Stimulated activated naive B cell treated with anti-CD40 and anti-IgM and Interleukin-4, amounts not matched to agents 10 μg/mL and 1 μg/mL and 100 μg/mL, for 72 hours (primary cell): ENCODE measurements at places on chromosomes 5 and 9.

- DNase-seq: peak; percentile 17
Observed at GRCh38 chr9:99778308-99778707, 43.4 kb upstream of the NR4A3 start.

- DNase-seq: no peak
Observed at GRCh38 chr5:149930749-149931574, 13.6 kb downstream of the PDE6A start.

DNA sequence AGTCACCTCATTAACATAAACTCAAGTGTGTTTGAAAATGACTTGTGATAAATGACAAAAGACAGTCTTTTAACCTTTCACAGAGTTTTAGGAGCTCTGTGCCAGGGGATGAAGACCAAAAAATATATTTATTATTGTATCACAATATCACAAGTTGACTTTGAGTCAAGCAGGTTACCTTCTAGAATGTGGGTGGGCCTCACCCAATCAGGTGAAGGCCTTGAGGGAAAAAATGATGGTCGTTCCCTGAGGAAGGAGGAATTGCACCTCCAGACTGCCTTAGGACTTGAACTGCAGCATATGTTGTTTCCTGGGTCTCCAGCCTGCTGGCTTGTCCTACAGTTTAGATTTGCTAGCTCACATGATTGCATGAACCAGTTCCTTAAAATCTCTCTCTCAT, 41.6 kb upstream of the PANK3 start:
- no peak for DNase-seq

- DNase-seq: no peak
Observed at GRCh38 chr5:168239325-168239724, 52.1 kb upstream of the WWC1 start.

DNA sequence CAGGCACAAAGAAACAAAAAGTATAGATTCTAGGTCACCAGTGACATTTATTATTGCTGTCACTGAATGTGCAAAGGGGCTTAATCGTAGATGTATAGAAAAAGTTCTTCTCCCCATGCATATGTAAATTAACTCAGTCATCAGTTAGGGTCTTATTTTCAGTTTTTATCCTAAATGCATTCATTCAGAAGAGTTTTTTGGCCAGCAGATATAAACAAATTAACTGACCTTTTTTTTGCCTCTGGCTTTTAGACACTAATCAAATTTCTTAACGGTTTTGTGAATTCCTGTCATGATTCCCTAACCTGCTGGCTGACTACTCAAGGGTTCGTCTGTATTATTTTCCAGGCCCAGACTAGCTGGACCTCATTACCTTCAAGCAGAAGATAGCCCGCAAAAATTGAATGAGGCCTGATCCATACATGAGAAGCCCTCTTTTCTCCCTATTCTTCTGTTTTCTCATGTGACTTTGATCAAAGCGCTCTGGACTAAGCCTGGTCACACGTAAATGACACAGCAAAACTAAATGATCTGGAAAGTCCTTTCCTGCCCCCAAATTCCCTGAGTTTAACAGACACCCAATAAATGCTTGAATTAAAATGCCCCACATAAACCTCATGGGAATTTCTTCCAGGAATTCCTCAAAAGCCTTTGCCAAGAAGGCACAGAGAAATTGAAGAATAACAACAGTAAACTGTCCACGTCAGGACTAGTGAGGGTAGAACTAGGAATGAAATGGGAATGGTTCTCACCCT, 83.7 kb downstream of the MYO10 start:
- DNase-seq: no peak

DNA sequence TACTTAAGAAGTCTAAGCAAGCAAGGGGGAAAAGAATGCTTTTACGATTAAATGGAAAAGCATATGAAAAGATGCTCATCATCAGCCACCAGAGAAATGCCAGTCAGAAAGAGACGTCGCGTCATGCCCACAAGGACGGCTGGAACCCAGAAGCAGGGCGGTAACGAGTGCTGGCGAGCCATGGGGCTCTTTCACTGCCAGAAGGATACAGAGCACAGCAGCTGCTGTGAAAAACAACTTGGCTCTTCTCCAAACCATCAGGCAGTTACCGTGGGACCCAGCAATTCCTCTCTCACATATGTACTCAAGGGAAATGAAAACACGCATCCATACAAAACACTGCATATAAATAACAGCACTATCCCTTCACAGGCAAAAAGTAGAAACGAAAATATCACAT, 95.5 kb downstream of the CAMSAP1 start:
- no peak for DNase-seq

DNA sequence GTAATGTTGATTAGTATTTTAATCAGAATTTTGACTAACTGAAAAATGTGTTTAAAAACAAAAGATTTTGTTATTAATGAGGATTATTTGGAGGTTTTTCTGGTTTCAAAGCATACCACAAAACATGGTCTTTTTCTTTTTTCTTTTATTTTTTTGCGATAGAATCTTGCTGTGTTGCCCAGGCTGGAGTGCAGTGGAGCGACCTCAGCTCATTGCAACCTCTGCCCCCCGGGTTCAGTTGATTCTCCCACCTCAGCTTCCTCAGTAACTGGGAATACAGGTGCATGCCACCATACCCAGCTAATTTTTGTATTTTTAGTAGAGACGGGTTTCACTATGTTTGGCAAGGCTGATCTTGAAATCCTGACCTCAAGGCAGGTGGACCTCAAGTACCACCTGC, 24.1 kb downstream of the SREK1 start:
- DNase-seq: no peak

GRCh38 chr5:144369006-144369405, 198.3 kb downstream of the KCTD16 start:
- DNase-seq: no peak

- DNase-seq: no peak
Observed at GRCh38 chr9:69237702-69238295, 63.7 kb downstream of the TJP2 start.

- no peak for DNase-seq
Observed at GRCh38 chr5:125607018-125607417, 816.2 kb upstream of the GRAMD2B start.

- no peak for DNase-seq
Observed at GRCh38 chr5:95075111-95075510, 209.8 kb downstream of the MCTP1 start.
